Thymus (tissue), 14 donors: ENCODE measurements at places on chromosomes 6 and 20. TPM values are rescaled to one million over a fixed set of nuclear protein-coding genes. Genes with fewer than 3 reads are reported as not detected.

The ZNF391 gene
- 1.1 TPM for total RNA-seq

The RAB44 gene
- total RNA-seq, result 0.28 TPM

DNA sequence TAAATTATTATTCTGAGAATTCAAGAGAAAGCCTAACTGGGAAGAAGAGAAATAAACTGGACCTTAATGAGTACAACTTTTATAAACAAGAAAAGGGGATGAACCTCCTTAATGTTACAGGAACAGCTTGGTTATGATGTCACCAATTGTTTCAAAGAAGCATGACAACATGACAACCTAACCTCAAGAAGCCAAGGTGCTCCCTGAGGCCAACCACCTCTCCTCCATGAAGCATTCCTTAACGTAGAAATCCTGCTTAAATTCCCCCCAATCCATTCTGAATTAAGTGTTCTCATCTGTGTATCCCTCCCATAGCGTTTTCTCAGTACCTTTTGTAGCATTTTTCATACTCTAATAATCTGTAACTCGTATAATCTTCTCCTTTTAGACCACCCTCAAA, 1.7 kb downstream of the HBS1L start:
- H3K27ac ChIP-seq, result no peak overlapping the region
- peak overlapping the region; percentile 95 for H3K4me3 ChIP-seq
- H3K27me3 ChIP-seq, result no peaks in the 10 kb centered on the region
- peaks cover 24% of the 10 kb centered on the region for H3K36me3 ChIP-seq

GRCh38 chr6:44635486-44635885, 248.0 kb downstream of the CDC5L start:
- H3K36me3 ChIP-seq, result no peaks in the 10 kb centered on the region
- H3K4me3 ChIP-seq, result no peak overlapping the region
- H3K27me3 ChIP-seq, result peaks cover under 1% of the 10 kb centered on the region
- DNase-seq, result no peak
- H3K4me1 ChIP-seq, result no peaks in the 10 kb centered on the region
- H3K27ac ChIP-seq, result no peak overlapping the region

DNA sequence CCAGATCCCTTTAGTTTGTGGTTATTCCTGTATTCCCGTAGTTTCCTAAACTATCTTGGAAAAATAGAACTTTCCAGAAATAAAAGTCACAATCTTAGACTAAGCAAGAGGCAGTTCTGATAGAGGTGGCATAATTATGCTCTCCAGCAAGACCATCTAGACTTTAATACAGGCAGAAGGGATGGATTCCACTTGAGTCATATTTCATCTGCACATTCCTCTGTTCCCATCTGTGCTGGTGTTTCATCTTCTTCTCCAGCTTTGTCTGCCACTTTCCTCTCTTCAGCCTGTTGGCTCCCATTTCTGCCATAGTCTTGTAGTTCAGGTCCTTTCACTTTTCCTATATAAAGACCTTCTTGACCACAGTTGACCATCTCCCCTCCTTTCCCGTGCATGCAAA, 102.9 kb downstream of the SOBP start:
- H3K36me3 ChIP-seq, result no peaks in the 10 kb centered on the region
- H3K27ac ChIP-seq, result no peak overlapping the region
- DNase-seq, result no peak
- no peaks in the 10 kb centered on the region for H3K4me1 ChIP-seq
- H3K4me3 ChIP-seq, result no peak overlapping the region

DNA sequence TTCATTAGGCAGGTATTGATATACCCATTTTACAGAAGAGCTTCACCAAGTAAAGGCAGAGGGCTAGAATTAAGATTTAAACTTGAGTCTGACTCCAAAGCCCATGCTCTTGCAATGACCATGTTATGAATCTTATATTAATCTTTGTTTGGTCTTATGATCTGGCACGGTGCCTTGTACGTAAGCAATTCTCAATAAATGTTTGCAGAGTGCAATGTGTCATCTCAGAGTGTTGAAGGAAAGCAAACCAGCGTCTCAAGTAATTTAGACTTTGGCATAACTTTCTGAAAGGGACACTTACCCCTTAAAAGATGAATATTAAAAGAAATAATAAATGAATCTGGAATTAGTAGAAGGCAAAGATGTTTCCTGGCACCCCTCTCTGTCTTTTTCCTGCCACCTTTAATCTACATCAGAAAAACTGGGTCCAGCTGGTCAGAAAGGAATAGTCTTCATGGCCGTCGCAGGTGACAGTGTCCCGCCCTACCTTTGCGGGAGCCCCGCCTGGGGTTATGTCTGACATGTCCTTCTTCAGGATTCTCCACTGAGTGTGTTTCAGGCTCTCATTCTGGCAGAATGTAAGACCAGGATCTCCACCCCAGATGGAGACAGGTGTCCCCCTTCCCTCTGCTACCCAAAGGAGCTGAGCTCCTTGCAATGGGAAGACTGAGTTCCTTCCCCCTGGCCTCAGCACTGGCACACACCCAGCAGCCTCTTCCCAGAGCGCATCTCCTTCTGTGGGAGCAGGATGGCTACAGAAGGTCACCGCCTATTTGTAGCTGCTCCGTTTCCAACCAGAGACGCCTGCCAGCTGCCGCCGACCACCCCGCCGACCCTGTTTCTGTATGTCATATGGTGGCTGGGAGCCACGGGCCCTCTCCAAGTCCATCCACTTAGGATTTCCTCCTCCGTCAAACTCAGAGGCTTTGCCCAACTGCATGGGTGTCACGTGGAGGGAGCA, 266.3 kb upstream of the ECI2 start:
- no peak overlapping the region for H3K27ac ChIP-seq
- H3K4me3 ChIP-seq, result no peak overlapping the region
- DNase-seq, result no peak
- no peaks in the 10 kb centered on the region for H3K4me1 ChIP-seq

DNA sequence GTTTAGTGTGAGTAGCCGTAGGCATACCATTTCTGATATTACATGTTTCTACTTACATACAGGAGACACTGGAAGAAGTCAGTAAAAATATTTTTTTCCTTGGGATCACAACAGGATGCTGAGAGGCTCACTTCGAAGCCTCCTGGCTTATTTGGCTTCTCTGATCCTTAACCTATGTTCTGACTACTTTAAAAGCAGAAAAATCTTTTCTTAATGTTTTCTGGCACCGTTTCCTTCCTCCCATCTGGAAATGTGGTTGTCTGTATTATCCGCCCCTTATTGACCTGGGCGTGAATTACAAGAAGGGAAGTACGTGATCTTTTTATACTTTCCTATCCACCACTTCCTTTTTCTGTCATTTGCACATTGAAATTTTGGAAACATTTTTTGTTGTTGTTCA, 379.6 kb downstream of the COL12A1 start:
- DNase-seq, result no peak
- no peak overlapping the region for H3K4me3 ChIP-seq
- no peaks in the 10 kb centered on the region for H3K27me3 ChIP-seq
- no peaks in the 10 kb centered on the region for H3K36me3 ChIP-seq
- H3K27ac ChIP-seq, result no peak overlapping the region
- H3K4me1 ChIP-seq, result no peaks in the 10 kb centered on the region
